H9 (cell line): ENCODE measurements at places on chromosomes 6 and 20. TPM values are rescaled to one million over a fixed set of nuclear protein-coding genes. Genes with fewer than 3 reads are reported as not detected.

TREM1 gene
- total RNA-seq, result not detected in 2 replicates

DNA sequence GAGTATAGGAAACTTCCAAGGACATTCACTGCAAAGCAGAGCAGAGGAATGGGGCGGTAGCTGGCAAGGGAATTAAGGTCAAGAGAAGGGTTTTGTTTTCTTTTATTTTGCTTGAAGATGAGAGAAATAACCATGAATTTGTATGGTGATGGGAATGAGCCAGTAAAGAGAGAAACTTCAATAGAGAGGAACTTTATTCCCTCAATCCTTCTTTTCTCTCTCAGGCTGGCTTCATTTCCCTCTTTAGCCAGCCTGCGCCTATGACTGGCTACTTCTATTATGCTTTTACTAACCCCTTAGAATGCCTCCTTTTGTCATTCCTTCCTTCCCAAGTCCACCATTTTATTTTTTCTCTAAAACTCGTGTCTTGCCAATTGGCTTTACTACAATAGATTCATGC is 101.4 kb upstream of the CEP85L start:
- DNase-seq, result no peak

- DNase-seq, result peak; percentile 63
Measured at GRCh38 chr20:46253391-46253790, 54.9 kb downstream of the CDH22 start.

IL20RA gene
- total RNA-seq, result 0.55 and 0.74 TPM in 2 replicates

DNA sequence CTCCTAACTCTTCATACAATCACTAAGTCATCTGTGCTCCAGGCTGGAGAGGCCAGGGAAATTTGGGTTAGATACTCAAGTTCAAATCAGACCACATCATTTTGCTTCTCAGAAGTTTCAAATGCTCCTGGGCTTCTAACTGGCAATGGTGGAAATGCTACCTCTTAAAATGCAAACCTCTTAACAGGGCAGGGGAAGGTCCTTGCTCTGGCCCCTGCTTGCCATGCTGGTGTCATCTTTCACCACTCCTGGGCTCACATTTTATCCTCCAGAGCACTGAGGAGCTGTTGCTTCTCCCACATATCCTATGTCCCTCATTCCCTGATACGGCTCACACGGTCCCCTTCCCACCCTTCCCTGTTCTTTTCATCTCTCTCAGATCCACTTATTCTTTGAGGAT is 41.8 kb upstream of the NT5E start:
- DNase-seq, result peak; percentile 51

- no peak for DNase-seq
Measured at GRCh38 chr20:62716941-62717310, 8.3 kb downstream of the NTSR1 start.

CCDC170 gene
- 0.07 and 0.26 TPM in 2 replicates for total RNA-seq

- DNase-seq, result peak; percentile 50
Measured at GRCh38 chr6:35363293-35363750, 21.0 kb downstream of the PPARD start.

FAM217A gene
- not detected in 2 replicates for total RNA-seq

GRCh38 chr6:35140639-35141006 is 516 bp downstream of the TCP11 start:
- DNase-seq, result no peak

DNA sequence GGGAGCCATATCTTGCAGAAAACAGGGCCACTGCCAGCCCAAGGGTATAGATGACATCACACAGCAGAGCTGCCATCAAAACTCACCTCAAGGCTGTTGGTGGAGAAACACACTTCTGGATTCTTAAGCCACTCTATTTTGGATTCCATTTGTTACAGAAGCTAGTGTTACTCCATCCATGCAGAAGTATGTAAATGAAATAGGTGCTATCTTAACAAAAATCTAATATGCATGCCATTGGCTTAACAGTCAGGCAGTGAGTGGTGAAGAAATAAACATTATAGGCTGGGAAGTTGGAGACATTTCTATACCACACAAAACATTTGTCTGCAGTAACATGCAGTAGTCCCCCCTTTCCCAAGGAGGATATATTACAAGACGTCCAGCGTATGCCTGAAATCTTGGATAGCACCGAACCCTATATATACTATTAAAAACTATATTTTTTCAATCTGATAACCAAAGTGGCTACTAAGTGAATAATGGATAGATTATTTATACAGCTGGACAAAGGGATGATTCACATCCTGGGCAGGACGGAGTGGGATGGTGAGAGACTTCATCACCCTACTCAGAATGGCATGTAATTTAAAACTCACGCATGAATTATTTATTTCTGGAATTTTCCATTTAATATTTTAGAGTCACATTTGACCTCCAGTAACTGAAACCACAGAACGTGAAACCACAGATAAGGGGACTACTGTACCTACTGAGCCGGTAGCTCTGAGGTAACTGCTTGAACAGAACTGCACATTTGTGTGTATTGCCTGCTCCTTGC is 160.0 kb upstream of the PLN start:
- no peak for DNase-seq

DNA sequence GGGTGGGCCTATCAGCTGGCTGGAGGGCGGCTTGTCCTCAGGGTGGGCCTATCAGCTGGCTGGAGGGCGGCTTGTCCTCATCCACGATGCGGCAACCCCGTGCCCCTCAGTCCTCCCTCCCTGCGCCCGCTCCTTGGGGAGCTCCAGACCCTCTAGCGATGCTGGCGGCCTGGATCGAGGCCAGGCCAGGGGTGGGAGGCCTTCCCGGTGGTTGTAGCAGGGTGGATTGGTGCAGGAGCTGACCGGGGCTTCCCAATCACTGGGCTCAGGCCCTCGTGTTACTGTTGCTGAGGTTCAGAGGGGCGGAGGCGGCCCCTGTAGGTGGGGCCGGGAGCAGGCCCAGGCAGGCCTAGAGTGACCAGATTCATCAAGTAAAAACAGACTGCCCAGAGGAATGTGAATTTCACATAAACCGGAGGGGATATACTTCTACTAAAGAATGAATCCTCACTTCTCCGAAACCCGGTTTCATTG is 8.8 kb downstream of the SLC17A9 start:
- peak; percentile 75 for DNase-seq

- no peak for DNase-seq
Measured at GRCh38 chr6:11654876-11655275, 117.3 kb downstream of the TMEM170B start.

C20orf173 gene
- total RNA-seq, result not detected in 2 replicates

DNA sequence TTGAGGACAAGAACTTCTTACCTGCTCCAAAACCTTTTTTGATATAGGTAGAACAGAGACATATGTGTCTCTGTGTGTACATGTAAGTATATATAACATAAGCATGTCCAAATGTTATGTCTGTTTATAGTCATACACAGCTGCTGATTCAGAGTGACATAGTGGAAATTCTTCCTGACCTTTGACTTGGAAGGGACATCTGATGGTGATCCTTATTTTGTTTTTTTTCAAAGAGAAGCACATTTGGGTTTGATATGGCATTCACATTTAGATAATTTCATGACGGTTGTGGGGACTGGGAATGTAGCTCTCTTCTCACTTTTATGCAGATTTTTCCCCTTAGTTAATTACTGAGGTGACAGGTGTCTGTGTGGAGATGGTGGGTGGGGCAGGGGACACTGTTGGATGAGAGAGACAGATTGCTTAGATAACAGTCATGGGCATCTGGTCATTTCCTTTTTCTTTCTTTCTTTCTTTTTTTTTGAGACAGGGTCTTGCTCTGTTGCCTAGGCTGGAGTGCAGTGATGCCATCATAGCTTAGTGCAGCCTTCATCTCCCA is 39.0 kb downstream of the FARS2 start:
- DNase-seq, result no peak

DNA sequence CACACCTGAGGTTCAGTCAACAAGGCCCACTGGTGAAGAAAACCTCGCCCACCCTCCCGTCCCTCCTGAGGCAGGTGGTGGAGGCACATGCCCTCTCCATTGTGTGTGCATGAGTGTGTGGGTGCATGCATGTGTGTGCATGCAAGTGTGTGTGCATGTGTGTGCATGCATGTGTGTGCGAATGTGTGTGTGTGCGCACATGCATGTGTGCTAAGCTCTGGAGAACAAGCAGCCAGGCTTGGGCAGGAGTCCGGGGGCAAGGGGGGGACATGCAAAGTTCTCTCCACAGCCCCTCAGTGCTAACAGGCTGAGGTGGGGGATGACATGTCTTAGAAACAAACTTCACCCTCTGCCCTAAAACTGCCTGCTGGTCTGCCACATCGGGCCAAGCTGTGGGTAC is 3.1 kb upstream of the HSPA12B start:
- DNase-seq, result peak; percentile 16

- DNase-seq, result no peak
Measured at GRCh38 chr20:44632103-44632752, 19.3 kb downstream of the ADA start.

DYNLT2 gene
- 1.3 and 1.8 TPM in 2 replicates for total RNA-seq

OR2H1 gene
- total RNA-seq, result not detected in 2 replicates

DNA sequence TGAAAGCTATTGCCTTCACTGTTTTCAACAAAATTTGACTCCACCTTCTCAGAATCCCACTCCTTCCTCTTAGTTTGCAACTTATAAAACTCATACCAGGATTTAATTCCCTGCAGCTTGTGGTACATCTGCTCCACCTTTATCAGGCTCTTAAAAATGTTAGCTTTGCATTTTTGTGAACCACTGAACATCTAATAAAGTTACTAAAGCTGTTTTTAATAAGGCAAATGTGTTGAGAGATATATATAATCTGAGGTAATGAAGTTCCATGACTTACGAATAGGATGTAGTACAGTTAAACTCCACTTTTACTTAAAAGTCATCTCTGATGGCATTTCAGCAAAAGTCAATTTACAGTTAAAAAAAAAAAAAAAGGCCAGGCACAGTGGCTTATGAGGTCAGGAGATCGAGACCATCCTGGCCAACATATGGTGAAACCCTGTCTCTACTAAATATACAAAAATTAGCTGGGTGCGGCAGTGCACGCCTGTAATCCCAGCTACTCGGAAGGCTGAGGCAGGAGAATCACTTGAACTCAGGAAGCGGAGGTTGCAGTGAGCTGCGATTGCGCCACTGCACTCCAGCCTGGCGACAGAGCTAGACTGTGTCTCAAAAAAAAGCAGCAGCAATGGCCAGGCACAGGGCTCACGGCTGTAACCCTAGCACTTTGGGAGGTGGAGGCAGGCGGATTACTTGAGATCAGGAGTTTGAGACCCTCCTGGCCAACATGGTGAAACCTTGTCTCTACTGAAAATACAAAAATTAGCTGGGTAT is 106.2 kb downstream of the KIF13A start:
- no peak for DNase-seq

- DNase-seq, result no peak
Measured at GRCh38 chr6:89975991-89976693, 81.9 kb downstream of the GJA10 start.

- no peak for DNase-seq
Measured at GRCh38 chr6:169236988-169237387, 16.7 kb downstream of the THBS2 start.

GRCh38 chr6:78781001-78781400 is 86.3 kb upstream of the IRAK1BP1 start:
- no peak for DNase-seq

CRYBG1 gene
- 5.6 and 5.7 TPM in 2 replicates for total RNA-seq

GRCh38 chr6:1787894-1788293 is 178.2 kb downstream of the FOXC1 start:
- no peak for DNase-seq

DNA sequence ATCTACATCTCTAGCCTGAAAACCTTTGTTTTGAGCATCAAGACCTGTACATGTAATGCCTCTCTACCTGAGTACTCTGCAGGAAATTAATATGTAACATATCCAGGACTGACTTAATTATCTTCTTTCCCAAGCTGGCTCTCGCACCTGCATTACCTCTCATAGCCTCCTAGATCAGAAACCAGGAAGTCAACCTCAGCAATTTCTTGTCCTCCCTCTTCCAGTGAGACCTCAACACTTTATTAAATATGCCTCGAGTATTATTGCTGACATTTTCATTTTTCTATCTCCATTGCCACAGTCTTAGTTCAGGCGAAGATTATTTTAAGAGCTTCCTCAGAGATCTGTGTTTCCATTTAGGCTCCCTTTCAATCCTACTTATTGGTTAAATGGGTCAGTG is 69.0 kb downstream of the MACROD2 start:
- no peak for DNase-seq

NFKBIE gene
- total RNA-seq, result 9.7 and 12.1 TPM in 2 replicates

- no peak for DNase-seq
Measured at GRCh38 chr6:142740449-142740848, 204.5 kb downstream of the HIVEP2 start.

DNA sequence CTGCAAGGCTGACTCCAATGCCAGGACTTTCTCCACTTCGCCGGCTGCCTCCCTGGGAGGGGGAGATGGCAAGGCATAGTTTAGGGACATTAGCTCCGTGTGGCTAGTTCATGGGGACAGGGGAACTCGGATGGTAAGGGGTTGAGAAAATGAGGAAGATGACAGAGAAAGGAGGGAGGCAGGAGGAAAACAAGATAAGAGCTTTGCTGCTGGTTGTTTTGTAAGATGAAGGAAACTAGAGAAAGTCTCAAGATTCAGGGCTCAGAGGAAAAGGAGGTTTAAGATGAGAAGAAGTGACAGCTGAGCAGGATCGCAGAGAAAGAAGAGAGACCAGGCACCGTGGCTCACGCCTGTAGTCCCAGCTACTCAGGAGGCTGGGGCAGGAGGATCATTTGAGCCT is 180.9 kb upstream of the RREB1 start:
- no peak for DNase-seq

GRCh38 chr6:44022296-44022661 is 105.0 kb downstream of the MRPL14 start:
- DNase-seq, result peak; percentile 18

DNA sequence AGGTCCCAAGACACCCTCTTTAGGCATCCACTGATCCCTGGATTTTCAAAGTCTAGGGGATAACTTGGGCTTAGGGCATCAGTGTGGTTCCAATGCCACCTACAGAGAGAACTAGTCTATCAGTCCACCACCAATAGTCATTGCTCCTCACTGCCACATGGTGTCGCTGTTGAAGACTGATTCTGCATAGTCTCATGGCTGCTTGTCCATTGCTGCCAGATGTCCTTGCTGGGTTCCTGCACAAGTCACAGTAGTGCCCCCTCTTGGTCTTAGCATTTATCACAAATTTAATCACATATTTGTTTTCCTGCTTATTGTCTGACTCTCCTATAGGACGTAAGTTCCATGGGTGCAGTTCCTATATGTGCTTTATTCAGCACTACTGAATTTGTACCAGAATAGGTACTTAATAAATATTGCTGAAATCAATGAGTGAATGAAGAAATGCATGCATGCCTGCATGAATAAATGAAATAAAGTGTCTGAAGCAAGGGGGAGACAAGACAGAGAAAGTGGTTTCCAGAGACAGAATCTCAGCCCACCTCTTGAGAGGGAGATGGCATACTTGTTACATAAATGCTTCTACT is 45.9 kb upstream of the RALY start:
- peak; percentile 87 for DNase-seq

- peak; percentile 71 for DNase-seq
Measured at GRCh38 chr6:33761922-33762629, 15.4 kb upstream of the IP6K3 start.

- no peak for DNase-seq
Measured at GRCh38 chr20:30489614-30490003, 767.9 kb upstream of the DEFB115 start.

DNA sequence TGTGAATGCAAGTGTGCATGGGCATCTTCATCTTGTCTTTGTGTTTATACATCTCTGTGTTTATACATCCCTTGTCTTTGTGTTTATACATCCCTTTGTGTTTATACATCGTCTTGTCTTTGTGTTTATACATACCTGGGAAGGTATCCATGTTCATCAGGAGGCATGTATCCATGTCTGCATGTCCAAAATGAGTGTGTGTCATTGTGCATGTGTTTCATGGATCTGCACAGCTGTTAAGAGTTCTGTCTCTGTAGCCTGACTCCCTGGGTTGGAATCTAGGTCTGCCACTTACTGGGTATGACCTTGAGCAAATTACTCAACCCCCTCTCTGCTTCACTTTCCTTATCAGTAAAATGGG is 50.1 kb upstream of the SIRPA start:
- no peak for DNase-seq
